Activated CD4-positive, alpha-beta T cell treated with anti-CD3 and anti-CD28 coated beads, Interleukin-2, amount 50 U/mL, for 4 hours (primary cell): ENCODE measurements at places on chromosomes 1 and 21.

DNA sequence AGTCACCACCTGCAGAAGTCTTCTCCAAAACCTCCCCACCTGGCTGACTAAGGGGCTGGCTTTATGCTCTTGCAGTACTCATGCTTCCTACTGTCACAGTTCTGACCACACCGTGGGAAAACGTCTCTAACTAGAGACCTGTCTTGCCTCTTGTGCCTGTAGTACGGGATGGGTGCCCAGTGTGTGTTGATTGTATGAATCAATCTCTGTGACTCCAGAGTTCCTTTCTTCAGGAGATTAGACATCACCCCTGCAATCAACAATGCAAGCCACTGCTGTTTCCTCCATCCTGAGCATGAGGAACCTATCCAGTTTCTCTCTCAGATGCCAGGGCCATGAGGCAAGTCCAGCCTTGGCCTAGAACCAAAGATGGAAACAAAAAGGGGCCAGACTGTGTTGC is 64.1 kb downstream of the LRRN2 start:
- no peak for DNase-seq

DNA sequence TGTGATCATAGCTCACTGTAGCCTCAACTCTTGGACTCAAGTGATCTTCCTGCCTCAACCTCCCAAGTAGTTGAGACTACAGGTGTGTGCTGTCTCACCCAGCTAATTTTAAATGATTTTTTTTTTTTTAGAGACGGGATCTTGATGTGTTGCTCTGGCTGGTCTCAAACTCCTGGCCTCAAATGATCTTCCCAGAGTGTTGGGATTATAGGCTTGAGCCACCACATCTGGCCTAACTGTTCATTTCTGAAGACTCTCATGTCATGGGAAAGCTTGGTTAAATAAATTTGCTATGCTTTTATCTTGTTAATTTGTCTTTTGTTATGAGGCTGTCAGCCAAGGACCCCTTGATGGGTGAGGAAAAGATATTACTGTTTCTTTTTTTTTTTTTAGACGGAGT is 134.0 kb downstream of the MIS18A start:
- no peak for DNase-seq

DNA sequence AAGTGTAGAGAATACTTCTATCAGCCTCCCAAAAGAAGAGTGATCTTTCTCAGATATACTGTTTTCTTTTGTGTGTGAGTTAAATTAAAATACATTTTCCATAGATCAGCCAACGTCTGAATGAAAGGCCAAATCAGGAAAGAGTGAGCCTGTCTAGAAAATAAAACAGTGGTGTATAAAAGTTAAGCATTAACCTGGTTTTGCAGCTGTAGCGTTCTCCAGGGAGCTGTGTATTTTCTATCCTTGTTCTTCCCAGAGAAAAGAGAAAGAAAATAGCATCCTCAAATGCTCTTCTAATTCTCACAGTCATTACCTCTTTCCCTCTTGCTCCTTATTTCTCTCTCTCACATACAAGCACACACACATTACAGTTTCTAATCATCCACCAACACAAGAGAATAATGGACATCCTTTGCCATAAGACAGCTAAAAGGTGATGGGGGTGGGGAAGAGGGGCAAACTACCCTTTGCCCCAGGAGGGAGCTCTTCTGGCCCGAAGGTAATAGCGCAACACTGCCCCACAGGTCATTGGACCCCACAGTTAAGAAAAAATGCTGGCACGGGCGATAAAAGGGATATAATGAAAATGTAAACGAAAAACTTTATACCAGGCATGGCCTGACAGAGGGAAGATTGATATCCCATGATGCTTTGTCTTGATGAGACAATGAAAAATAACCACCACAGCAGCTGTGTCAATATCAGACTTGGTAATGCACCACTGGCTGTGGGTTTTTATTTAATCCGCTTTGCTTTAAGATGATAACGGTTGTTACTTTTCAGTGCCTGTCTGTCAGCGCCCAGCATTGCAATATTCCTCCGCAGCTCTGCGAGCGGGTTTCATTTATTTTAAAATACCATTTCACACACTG is 150.3 kb downstream of the NUF2 start:
- DNase-seq = no peak

- DNase-seq = no peak
Observed at GRCh38 chr1:212215910-212216309, 69.3 kb upstream of the PPP2R5A start.

- DNase-seq = no peak
Observed at GRCh38 chr1:227059076-227059475, 119.0 kb downstream of the COQ8A start.

GRCh38 chr1:116852910-116853309 is 56.8 kb upstream of the PTGFRN start:
- no peak for DNase-seq

GRCh38 chr21:35548904-35549615 is 500.0 kb upstream of the RUNX1 start:
- no peak for DNase-seq

DNA sequence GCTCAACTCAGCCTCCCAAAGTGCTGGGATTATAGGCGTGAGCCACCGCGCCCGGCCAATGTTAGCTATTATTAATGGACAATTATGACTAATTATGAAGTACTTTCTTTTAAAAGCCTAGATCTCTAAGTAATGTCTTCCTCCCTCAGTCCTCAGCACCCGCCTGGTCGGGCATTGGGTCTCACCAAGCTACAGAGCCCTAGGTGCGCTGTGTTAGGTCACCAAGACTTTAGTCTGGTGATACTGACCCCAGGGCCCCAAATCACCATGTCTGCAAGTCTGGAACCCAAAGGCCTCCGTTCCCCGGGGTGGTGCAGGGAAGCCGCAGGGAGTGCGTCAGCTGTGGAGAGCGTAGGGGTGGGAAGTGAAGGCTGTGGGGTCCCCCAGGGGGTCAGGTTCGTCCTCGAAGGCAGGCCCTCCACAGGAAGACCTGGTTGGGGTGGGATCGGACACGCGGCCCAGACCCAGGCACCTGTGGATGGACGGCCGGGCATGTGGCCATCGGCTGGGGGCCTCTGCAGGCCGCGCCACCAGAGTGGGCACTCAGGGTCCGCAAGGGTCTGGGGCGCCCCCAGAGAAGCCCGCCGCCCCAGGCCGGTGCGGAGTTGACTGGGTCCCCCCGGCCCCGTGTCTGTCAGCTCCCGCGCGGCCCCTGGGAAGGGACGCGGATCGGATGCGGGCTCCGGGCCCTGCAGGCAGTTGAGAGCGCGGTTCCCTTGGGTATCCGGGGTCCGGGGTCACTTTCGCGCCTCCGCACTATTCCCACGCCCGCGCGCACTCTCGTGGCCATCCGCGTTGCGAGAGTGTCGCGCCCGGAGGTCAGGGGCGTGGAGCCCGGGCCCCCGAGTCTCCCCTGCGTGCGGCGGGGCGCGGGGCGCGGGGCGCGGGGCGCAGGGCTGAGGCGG is 710 bp upstream of the PDXK start:
- no peak for DNase-seq

DNA sequence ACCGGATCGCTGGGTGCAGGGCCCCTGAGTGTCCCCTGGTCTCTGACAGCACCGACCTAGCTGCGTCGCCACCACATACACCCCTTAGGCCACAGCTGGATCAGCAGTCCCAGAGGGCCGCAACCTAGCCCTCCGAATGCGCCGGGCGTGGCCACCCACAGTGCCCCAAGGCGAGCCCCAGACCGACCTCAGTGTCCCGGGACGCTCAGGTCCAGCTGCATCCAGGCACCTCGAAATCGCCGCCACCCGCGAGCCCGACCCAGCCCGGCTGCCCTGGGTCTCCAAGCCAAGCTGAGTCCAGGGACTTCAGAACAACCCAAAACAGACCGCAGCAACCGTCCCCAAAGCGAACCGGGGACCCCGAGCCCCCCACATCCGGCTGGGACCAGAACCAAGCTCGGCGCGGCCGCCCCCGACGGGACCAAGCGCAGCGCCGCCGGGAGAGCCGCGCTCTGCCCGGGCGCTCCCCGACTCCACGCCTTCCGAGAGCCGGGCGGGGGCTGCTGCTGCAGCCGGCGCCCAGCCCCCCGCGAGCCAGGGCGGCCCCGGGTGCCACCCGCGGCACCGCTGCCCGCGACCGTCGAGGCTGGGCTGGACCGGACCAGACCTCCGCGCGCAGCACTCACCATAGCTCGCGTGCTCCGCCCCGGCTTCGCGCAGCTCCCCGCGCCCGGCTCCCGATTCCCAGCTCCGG is 54.6 kb upstream of the ECE1 start:
- no peak for DNase-seq

DNA sequence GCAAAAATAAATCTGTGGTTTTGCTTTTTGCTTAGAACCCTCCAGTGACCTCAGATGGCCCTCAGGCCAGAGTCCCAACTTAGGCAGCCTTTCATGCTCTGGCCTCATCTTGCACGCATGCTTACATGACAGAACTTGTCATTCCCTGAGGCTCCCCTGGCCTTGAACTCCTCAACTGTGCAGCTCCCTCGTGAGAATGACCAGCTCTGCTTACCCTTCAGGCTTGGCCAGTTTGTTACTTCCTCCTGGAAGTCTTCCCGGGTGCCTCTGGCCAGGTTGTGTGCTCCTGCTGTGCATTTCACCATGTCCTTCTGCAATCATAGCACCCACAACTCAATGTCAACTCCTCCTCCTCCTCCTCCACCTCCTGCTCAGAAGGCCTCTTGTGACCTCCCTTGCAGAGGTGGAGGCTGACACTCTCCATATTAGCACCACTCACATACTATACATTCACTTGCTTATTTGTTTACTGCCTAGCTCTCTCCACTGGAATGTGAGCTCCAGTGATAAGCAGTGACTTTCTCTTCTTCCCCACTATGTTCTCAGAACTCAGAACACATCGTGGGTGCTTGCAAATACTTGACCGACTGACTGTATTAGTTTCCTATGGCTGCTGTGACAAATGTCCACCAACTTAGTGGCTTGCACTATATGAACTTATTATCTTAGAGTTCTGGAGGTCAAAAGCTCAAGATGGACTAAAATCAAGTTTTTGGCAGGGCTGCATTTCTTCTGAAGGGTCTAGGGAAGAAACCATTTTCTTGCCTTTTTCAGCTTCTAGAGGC is 41.9 kb downstream of the RCSD1 start:
- DNase-seq = no peak

DNA sequence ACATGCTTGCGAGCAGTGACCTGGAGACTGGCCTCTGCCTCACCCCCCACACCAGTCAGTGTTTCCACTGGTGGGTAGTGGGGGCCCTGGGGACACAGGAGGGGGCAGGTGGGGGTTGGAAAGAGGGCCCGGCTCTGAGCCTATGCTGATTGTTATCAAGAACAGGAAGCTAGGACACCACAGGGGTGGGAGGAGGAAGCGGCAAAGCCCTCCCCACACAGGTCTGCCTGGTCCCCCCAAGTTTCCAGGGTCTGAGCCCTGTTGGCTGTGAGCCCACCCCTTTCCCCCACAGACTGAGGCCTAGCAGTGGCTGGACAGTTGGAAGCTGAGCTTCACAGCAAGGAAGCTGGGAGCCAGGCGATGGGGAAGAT is 1.6 kb upstream of the PTPN7 start:
- peak; percentile 45 for DNase-seq

- DNase-seq = peak; percentile 42
Observed at GRCh38 chr1:156910309-156910782, 10.1 kb upstream of the LRRC71 start.

DNA sequence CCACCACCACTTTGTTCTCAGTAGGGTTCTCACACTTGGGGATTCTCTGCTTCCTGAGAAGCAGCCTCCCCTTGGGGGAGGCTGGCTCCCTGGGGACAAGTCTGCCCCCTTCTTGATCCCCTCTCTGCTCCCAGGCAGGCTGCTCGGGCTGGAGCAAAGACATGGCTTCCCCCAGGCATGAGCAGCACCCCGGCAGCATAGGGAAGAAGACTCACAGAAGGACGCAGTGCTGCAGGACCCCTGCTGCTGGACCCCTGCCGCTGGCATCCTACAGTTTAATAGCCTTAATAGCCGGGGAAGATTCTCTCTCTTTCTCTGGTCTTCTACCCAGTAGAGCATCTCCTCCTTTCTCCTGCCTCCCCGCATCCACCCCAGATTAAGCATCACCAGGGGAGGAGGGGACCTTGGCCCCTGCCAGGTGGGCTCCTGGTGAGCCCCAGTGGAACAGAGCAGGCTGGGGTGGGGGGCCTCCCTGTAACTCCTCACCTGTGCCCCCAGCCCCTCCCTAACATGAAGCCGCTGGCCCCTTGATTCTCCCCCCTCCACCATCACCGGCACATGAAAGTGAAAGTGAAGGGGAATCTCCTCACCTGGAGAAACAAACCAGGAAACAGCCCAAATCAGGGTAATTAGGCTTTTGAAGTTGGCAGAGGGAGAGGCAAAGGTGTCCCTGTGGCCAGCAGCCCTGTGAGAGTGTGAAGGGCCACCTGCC is 2.5 kb downstream of the WNT3A start:
- DNase-seq = no peak

- no peak for DNase-seq
Observed at GRCh38 chr1:46039571-46040052, 92.8 kb downstream of the PIK3R3 start.

- DNase-seq = no peak
Observed at GRCh38 chr1:92159593-92159992, 58.1 kb upstream of the C1orf146 start.

DNA sequence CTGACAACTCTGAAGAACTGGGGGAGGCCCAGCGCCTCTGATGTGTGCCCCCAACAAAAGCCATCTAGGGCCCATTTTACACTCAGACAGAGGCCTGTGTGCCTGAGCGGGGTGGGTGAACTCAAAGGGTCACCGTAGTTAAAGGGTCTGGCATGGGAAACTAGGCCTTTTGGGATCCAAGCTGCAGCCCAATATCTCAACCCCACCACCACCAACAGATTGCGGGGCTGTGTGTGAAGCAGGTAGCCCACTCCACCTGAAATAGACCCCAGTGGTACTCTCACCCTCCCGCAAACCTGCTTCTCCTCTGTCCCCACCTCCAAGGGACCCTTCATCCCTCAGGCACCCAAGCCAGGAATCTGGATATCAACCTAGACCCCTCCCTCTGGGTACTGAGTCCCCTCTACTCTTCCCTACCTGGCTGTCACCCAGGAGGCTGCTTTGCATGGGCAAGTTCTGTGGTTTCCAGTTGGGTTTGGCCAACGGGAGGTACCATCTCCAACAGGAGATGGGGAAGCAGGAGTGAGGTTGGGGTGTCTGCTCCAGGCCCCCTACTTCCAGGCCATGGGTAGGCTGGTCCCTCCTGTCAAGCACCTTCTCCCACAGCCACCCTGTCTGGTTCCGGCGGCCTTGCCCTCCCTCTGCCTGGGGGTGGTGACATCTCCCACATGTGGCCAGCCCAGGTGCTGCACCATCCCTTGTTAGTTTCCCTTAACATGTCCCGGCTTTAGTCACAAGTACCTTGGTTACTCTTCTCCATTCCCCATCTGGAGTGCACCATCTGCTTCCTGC is 35.2 kb upstream of the LRP8 start:
- DNase-seq = no peak

DNA sequence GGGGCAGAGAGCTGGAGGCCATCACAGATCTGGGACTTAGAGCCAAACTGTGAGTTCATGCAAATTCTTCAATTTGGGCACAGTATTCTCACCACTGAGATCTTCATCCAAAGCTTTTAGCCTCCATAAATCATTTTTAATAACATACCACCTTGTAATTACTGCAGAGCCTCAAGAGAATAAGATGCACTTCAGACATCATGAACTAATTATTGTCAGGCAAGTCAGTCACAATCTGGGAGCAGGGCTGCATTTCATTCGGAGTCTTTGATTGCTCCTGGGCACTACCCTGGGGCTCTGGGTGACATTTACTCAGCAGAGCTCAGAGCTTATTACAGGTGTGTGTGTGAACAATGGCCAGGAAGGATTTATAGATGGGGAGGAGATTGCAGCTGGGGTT is 623.7 kb downstream of the PTPRU start:
- DNase-seq = no peak

GRCh38 chr1:181783208-181783607 is 278.3 kb downstream of the ZNF648 start:
- no peak for DNase-seq

- DNase-seq = no peak
Observed at GRCh38 chr21:42568376-42568775, 54.7 kb downstream of the SLC37A1 start.
